ENCODE measurements at places on chromosomes 5 and 9. TPM values are rescaled to one million over a fixed set of nuclear protein-coding genes. Genes with fewer than 3 reads are reported as not detected.

DNA sequence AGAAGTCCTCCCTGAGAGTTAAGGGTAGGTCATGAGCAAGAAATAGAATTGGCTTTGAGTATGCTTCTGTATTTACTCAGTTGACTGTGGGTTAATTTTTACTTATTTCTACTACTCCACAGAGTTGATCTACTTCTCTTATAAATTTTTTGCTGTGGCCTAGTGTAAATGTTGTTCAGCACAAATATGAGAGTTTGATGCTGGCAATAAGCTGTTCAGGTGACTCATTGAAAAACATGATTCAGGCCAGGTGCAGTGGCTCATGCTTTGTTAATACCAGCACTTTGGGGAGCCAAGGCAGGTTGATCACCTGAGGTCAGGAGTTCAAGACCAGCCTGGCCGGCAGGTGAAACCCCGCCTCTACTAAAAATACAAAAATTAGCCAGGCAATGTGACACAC is 4.5 kb upstream of the CDK7 start:
- no peak for DNase-seq
- H3K36me3 ChIP-seq: peaks cover 7% of the 10 kb centered on the region
- H3K27me3 ChIP-seq: no peaks in the 10 kb centered on the region

- H3K36me3 ChIP-seq: no peaks in the 10 kb centered on the region
- no peak overlapping the region for H3K4me3 ChIP-seq
- H3K4me1 ChIP-seq: no peaks in the 10 kb centered on the region
- no peak for DNase-seq
- H3K27ac ChIP-seq: no peak overlapping the region
Observed at GRCh38 chr5:120017513-120017912, 388.2 kb downstream of the FAM170A start.

GRCh38 chr9:89440548-89440947 is 57.4 kb downstream of the SEMA4D start:
- H3K36me3 ChIP-seq: no peaks in the 10 kb centered on the region
- H3K4me3 ChIP-seq: no peak overlapping the region
- no peaks in the 10 kb centered on the region for H3K27me3 ChIP-seq
- H3K27ac ChIP-seq: no peak overlapping the region

DNA sequence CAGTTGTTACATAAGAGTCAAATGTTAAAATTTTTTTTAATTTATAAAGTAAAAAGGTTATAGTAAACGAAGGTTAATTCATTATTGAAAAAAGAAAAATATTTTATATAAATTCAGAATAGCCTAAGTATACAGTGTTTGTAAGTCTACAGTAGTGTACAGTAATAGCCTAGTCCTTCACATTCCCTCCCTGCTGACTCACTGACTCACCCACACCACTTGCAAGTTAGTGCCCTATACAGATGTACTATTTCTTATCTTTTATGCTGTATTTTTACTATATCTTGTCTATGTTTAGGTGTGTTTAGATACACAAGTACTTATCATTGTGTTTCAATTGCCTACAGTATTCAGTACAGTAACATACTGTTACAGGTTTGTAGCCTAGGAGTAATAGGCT is 57.6 kb downstream of the MAMDC2 start:
- no peak for DNase-seq
- H3K4me3 ChIP-seq: no peak overlapping the region
- H3K36me3 ChIP-seq: no peaks in the 10 kb centered on the region
- H3K4me1 ChIP-seq: no peaks in the 10 kb centered on the region

DNA sequence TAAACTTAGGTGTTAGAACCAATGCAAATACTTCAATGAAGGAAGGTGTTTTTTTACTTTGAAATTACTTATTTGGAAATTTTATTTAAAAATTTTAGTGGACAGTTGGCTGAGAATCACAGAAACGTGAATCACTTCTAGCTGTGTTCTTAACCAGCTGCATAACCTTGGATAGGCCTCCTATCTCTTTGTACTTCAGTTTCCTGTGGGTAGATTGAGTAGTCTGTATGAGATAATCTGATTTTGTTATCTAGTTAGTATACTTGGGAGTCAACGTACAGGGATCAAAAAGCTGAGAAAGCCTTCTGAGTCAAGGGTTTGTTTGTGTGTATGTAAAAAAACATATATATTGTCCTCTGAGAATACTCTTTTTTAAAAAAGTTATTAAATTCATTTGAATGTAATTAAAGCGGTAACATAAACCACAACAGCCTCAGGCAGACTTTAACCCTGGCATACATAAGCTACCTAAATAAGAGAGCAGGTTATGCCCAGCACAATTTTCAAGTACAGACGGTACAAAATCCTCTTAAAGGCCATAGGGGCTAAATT is 38.1 kb upstream of the ZCCHC7 start:
- H3K27ac ChIP-seq: no peak overlapping the region
- peaks cover 10% of the 10 kb centered on the region for H3K36me3 ChIP-seq

GRCh38 chr9:14081745-14082144 is 232.2 kb downstream of the NFIB start:
- H3K4me1 ChIP-seq: peaks cover 10% of the 10 kb centered on the region
- peak; percentile 63 for DNase-seq
- peak overlapping the region; percentile 70 for H3K27ac ChIP-seq
- peaks cover 11% of the 10 kb centered on the region for H3K36me3 ChIP-seq
- no peak overlapping the region for H3K4me3 ChIP-seq

DNA sequence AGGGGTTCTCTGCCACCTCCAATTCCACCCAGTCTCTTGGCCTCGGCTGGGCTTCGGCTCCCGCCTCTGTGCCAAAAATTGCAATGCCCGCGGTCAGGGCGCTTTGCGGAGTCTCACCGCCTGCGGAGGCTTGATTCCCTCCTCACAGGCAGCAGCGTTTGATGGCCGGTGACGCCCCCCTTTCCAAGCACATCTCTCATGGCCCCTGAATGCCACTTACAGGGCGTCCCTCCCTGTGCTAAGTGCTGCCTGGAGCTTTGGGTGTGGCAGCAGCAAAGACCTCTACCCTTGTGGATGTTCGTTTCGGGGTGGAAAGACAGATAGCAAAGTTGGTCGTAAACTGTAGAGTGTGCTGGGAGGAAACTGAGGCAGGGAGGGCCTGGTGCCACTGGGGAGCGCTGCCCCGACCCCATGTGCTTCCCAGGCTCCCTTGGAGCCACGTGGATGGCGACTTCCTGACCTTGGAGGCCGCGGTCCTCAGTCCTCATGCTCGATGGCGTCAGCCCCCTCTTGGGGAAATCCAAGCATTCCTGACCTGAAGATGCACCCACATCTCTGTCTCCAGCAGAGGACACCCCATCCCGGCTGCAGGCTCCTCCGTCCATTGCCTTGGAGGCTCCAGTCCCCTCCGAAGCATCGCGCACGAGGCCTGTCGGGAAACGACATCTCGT is 249.2 kb upstream of the IRX4 start:
- no peak overlapping the region for H3K4me3 ChIP-seq
- H3K36me3 ChIP-seq: no peaks in the 10 kb centered on the region
- H3K4me1 ChIP-seq: peaks cover 17% of the 10 kb centered on the region
- DNase-seq: no peak

ARAP3 gene
- 6.8 TPM for total RNA-seq

GRCh38 chr9:137035507-137035834 is 3.6 kb upstream of the FUT7 start:
- H3K36me3 ChIP-seq: peaks cover 11% of the 10 kb centered on the region
- no peak overlapping the region for H3K4me3 ChIP-seq
- peaks cover 3% of the 10 kb centered on the region for H3K27me3 ChIP-seq
- no peak overlapping the region for H3K27ac ChIP-seq
- peaks cover 26% of the 10 kb centered on the region for H3K4me1 ChIP-seq
- no peak for DNase-seq

CSF1R gene
- total RNA-seq: 9.2 TPM

GRCh38 chr5:13179407-13180087 is 764.9 kb downstream of the DNAH5 start:
- H3K27me3 ChIP-seq: no peaks in the 10 kb centered on the region
- H3K27ac ChIP-seq: no peak overlapping the region
- H3K4me1 ChIP-seq: no peaks in the 10 kb centered on the region
- no peaks in the 10 kb centered on the region for H3K36me3 ChIP-seq

GRCh38 chr9:99169086-99169485 is 52.7 kb downstream of the ALG2 start:
- H3K27me3 ChIP-seq: peaks cover 7% of the 10 kb centered on the region
- H3K4me3 ChIP-seq: no peak overlapping the region
- no peak for DNase-seq
- H3K27ac ChIP-seq: no peak overlapping the region
- no peaks in the 10 kb centered on the region for H3K36me3 ChIP-seq

- H3K4me1 ChIP-seq: peaks cover 26% of the 10 kb centered on the region
- H3K36me3 ChIP-seq: no peaks in the 10 kb centered on the region
- DNase-seq: no peak
- no peak overlapping the region for H3K27ac ChIP-seq
- no peak overlapping the region for H3K4me3 ChIP-seq
Observed at GRCh38 chr9:89670801-89671434, 66.1 kb downstream of the GADD45G start.

MSMP gene
- total RNA-seq: 0.18 TPM

- H3K27me3 ChIP-seq: peaks cover 5% of the 10 kb centered on the region
- H3K27ac ChIP-seq: no peak overlapping the region
- H3K36me3 ChIP-seq: peaks cover 6% of the 10 kb centered on the region
- no peak overlapping the region for H3K4me3 ChIP-seq
- no peak for DNase-seq
- H3K4me1 ChIP-seq: peaks cover 33% of the 10 kb centered on the region
Observed at GRCh38 chr5:150295741-150296486, 6.3 kb upstream of the CAMK2A start.

DNA sequence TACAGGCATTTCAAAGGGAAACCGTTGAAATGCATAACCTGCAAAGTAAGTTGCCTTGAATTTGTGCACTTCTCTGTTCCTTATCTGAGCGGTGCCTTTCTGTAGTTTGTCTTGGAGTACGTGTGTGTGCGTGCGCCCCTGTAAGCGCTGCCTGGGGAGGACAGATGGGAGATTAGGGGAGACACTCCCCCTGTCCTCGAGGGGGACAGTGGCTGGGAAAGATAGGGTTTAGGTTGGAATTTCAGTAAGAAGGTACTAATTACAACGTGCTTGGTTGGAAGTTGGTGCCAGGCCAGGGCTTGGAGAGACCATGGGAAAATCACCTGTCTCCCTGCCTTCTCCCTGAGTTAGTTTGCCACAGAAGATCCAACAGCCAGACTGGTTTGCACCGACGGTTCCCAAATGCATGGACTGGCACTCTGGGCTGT is 73.2 kb downstream of the PIK3R1 start:
- H3K4me3 ChIP-seq: peak overlapping the region; percentile 63
- peak overlapping the region; percentile 93 for H3K27ac ChIP-seq
- H3K36me3 ChIP-seq: peaks cover 8% of the 10 kb centered on the region
- H3K27me3 ChIP-seq: no peaks in the 10 kb centered on the region

DNA sequence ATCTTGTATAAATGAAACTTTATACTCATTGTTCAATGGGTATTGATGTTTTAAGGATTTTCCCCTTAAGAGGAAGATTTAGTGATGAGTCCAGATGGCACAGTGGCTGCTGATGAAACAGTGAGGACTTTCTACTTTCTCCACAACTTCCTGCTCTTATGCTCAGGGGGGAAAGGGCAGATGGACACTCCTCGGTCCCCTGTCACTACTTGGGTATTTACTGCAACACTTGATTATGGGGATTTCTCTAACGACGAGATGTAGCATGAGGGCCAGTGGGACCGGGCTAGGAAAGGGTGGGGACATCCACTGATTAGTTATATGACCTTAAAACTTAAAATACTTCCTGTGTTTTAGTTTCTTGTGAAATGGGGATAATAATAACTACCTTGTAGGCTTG is 146.1 kb upstream of the HMHB1 start:
- no peak overlapping the region for H3K4me3 ChIP-seq
- no peaks in the 10 kb centered on the region for H3K27me3 ChIP-seq
- DNase-seq: no peak

DNA sequence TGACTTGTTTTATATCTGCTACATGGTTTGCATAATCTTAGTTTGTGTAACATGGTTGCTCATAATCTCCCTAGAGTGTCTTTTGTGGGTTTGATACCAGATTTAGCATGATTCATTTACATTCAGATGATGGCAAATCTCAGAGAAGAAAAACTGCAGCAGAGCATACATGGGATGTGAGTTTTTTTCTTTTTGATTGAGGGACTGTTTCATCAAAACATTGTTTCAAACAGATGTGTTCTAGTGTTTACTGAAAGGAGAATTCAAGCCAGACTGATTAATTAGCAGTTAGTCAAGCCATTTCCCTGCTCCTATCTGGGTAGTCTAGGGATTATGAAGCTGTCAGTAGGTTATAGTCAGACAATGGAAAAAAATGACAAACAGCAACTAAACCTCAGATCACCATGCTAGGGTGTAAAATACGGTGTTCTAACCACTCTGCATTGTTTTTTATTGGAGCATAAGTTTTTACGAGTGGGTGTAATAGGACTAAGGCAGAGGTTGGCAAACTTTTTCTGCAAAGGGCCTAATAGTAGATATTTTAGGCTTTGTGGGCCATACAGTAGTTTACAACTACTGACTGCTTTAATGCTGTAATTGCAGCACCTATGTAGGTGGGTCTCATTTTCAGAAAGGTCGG is 10.5 kb upstream of the GDNF start:
- no peaks in the 10 kb centered on the region for H3K4me1 ChIP-seq
- H3K36me3 ChIP-seq: no peaks in the 10 kb centered on the region
- H3K4me3 ChIP-seq: no peak overlapping the region

- peak; percentile 19 for DNase-seq
- H3K4me1 ChIP-seq: no peaks in the 10 kb centered on the region
- no peak overlapping the region for H3K4me3 ChIP-seq
- H3K27me3 ChIP-seq: no peaks in the 10 kb centered on the region
Observed at GRCh38 chr5:84487963-84488362, 103.3 kb upstream of the EDIL3 start.

GRCh38 chr9:86695910-86696424 is 251.3 kb downstream of the GAS1 start:
- H3K27me3 ChIP-seq: no peaks in the 10 kb centered on the region
- no peak overlapping the region for H3K4me3 ChIP-seq
- no peaks in the 10 kb centered on the region for H3K36me3 ChIP-seq
- H3K27ac ChIP-seq: no peak overlapping the region

DNA sequence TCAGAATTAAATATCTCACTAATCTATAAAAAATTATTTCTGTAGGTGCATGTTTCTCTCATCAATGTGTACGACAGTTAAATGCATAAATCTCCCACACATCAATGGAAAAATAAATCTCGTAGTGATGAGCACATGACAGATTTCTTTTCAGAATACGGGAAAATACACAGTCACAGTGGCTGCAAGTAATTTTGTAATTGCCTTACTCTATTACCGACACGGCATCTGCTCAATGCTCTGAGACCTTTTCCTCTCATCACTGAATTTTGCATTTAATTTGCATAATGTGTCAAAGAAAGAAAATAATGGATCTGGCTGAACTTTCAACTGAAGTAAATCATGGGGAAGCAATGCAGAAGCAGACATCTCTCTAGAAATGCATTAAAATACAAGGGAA is 37.2 kb downstream of the PDE4D start:
- no peaks in the 10 kb centered on the region for H3K36me3 ChIP-seq
- H3K27me3 ChIP-seq: no peaks in the 10 kb centered on the region
- no peaks in the 10 kb centered on the region for H3K4me1 ChIP-seq
- no peak overlapping the region for H3K27ac ChIP-seq
- DNase-seq: no peak

GRCh38 chr5:30239331-30240022 is 954.0 kb upstream of the CDH6 start:
- H3K27ac ChIP-seq: no peak overlapping the region
- H3K36me3 ChIP-seq: no peaks in the 10 kb centered on the region
- H3K4me3 ChIP-seq: no peak overlapping the region
- no peaks in the 10 kb centered on the region for H3K27me3 ChIP-seq
- no peaks in the 10 kb centered on the region for H3K4me1 ChIP-seq
- no peak for DNase-seq

- no peaks in the 10 kb centered on the region for H3K4me1 ChIP-seq
- no peak overlapping the region for H3K27ac ChIP-seq
- no peaks in the 10 kb centered on the region for H3K36me3 ChIP-seq
- no peaks in the 10 kb centered on the region for H3K27me3 ChIP-seq
- no peak overlapping the region for H3K4me3 ChIP-seq
Observed at GRCh38 chr5:87438231-87438630, 25.5 kb upstream of the CCNH start.

GRCh38 chr5:136108766-136109165 is 23.9 kb upstream of the SMAD5 start:
- no peaks in the 10 kb centered on the region for H3K36me3 ChIP-seq
- H3K4me3 ChIP-seq: no peak overlapping the region
- H3K27ac ChIP-seq: no peak overlapping the region
- no peaks in the 10 kb centered on the region for H3K27me3 ChIP-seq
